Gastroesophageal sphincter (tissue), 4 donors: ENCODE measurements at places on chromosomes 16 and 17. TPM values are rescaled to one million over a fixed set of nuclear protein-coding genes. Genes with fewer than 3 reads are reported as not detected.

GRCh38 chr17:74604761-74605160 is 12.7 kb upstream of the CD300LD start:
- no peak for ATAC-seq

GRCh38 chr17:82235775-82236141 is 6.9 kb downstream of the SLC16A3 start:
- ATAC-seq: no peak

GRCh38 chr16:26019381-26020242 is 327.9 kb downstream of the HS3ST4 start:
- ATAC-seq: no peak

- no peak for ATAC-seq
These were observed 88.0 kb downstream of the CACNG1 start for GRCh38 chr17:67132366-67132765.

DNA sequence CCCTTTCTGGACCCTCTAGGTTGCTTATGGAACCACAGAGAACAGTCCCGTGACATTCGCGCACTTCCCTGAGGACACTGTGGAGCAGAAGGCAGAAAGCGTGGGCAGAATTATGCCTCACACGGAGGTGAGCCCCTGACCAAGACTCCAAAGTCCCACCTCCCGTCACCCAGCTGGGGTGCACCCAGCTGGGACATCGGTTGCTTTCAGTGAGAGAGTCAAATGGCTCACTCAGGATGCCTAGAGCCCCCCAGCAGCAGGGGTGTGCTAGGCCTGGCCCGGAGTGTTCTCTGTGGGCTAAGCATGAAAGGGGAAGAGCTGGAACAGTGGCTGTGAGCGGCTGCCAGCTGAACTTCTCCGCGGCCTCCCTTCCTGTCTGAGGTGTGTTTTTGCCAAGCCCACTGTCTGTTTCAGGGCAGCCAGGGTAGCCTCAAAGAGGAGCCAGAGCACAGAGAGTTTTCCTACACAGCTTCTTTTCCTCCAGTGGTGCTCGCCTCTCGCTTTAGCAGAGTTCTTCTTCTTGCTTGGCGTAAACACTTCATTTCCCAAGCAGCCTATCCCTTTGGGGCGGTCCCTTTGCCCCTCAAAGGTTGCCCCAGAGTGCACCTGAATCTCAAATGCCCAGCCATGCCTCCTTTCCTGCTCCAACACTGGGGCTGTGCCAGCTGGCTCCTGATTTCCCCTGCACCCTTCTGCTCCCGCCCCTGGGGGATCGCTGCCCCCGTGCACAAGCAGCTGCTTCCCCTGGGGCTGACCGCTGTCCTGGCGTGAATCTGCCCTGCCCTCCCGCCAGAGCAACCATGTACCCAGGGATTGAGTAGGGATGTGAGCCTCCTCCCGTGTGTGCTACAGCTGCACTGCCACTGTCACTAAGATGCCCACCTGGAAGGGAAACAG is 2.6 kb upstream of the CHAD start:
- ATAC-seq: no peak

DNA sequence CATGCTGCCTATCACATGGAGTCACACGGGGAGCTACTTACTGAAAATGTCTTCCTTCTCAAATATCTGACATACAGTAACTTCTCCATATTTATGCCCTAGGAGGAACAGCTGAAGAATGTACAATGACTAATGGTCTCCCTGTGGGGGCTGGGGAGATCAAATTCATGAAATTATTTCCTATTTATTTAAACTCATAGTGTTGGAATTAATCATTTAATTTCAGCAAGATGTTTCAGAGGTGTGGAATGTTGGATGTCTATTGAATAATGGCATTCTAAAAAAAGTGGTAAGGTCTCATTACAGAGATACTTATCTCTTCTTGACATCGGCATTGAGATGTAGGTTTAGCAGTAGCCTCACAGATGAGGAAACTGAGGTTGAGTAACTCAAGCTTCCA is 214.3 kb upstream of the CDH11 start:
- ATAC-seq: no peak

- ATAC-seq: no peak
These were observed 203.0 kb upstream of the TNRC6C start for GRCh38 chr17:77755410-77755963.

- no peak for ATAC-seq
These were observed 132.0 kb downstream of the MRTFB start for GRCh38 chr16:14203166-14203565.

KRT24 gene
- 14.7 TPM for total RNA-seq

WNT9B gene
- total RNA-seq: 0.81 TPM

KLHL10 gene
- total RNA-seq: 0.67 TPM

ITGAX gene
- 2.9 TPM for total RNA-seq
